T-helper 22 cell (primary cell): ENCODE measurements at places on chromosomes 7 and 10.
A peak's percentile ranks its signal among the peaks of the same experiment; 100 is the strongest.

GRCh38 chr10:23568996-23569395 is 130.1 kb downstream of the OTUD1 start:
- no peak for DNase-seq

- DNase-seq: no peak
These were observed 145.9 kb upstream of the FAM13C start for GRCh38 chr10:59508296-59508695.

GRCh38 chr10:7243873-7244272 is 167.0 kb downstream of the SFMBT2 start:
- no peak for DNase-seq

DNA sequence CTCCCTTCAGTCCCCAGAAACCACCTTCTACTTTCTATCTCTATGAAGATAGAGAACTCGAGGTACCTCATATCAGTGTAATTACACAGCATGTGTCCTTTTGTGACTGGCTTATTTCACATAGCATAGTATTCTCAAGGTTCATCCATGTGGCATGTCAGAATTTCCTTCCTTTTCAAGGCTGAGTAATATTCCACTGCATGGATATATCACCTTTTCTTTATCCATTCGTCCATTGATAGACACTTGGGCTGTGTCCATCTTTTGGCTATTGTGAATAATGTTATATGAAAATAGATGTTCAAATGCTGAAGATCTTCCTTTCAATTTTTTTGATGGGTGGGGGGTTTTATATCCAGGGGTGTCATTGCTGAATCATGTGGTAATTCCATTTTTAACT is 91.8 kb upstream of the CCNY start:
- no peak for DNase-seq

- no peak for DNase-seq
These were observed 81.0 kb upstream of the ASAH2 start for GRCh38 chr10:50332108-50332842.

GRCh38 chr7:140082770-140083169 is 20.0 kb upstream of the PARP12 start:
- no peak for DNase-seq

DNA sequence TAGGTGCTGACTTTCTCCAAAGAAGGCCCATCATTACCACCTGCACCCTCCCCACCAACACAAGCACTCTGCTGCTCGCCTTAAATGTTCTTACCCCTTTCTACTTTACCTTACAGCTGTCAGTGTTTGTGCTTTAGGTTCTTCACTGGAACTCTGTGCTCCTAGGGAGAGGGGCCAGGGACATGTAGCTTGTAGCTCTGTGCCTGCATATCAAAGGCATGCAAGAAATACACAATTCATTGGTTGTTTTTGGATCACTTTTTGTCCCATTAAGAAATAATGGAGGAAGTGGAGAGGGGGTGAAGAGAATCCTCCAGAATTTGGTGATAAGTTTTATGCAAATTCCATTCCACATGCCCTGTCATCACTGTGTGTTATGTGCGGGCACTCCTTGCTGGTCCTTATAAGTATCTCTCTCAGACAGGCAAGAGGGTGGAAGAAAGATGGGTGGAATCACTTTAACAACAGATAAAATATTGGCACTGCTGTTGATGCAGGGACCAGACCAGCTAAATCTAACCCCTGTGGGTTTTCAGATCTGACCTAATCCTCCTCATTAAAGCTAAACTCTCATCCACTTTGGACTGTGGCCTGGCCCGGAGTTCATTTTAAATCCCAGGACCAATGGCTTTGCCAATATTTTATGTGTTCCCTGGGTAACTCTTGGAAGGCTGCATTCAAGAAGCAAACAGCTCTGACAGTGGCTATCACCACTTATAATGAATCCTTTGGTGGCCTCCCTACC is 375.8 kb upstream of the NFE2L3 start:
- DNase-seq: no peak

DNA sequence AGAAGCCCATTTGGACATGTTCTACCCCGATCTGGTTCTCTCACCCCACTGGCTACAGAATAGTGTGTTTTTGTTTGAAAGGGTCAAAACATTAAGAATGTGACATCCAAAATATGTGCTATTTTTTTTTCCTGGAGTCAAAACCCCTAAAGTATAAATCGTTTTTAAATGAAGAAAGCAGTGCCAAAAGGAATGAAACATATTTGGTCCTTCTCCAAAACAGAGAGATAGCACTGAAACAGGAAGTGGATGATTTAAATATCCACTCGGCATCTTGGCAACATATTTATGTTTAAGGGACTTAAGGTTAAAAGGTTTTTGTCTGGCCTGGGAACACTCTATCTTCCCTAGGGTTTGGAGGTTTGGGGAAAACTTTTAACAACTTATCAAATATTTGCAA is 32.3 kb downstream of the CALD1 start:
- DNase-seq: no peak

DNA sequence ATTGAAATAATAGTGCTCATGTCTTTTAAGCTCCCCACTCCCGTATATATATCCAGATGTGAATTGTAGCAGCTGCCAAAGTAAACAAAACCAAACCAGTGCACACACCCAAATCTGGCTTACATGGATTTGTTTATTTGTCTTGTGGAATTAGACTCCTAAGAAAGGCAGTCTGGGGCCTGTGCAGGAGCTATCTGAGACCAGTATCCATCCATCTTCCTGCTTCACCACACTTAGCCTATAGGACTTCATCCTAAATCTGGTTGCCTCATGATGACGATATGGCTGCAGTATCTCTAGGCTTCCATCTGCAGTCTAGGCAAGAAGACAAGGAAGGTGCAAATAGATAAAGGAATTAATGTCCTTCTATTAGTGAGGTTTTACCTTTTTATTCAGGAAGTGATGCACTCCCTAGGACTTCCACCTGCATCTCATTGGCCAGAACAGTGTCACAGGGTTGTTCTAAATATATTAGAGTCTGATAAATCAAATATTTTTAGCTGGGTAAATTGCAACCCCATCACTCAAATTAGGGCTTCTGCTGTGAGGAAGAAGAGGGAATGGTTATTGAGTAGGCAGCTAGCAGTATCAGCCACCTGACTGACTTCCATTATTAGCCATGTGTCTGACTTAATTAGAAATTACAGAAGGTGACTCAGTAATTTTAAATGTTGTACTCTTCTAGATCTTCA is 6.0 kb downstream of the WIPF3 start:
- no peak for DNase-seq

DNA sequence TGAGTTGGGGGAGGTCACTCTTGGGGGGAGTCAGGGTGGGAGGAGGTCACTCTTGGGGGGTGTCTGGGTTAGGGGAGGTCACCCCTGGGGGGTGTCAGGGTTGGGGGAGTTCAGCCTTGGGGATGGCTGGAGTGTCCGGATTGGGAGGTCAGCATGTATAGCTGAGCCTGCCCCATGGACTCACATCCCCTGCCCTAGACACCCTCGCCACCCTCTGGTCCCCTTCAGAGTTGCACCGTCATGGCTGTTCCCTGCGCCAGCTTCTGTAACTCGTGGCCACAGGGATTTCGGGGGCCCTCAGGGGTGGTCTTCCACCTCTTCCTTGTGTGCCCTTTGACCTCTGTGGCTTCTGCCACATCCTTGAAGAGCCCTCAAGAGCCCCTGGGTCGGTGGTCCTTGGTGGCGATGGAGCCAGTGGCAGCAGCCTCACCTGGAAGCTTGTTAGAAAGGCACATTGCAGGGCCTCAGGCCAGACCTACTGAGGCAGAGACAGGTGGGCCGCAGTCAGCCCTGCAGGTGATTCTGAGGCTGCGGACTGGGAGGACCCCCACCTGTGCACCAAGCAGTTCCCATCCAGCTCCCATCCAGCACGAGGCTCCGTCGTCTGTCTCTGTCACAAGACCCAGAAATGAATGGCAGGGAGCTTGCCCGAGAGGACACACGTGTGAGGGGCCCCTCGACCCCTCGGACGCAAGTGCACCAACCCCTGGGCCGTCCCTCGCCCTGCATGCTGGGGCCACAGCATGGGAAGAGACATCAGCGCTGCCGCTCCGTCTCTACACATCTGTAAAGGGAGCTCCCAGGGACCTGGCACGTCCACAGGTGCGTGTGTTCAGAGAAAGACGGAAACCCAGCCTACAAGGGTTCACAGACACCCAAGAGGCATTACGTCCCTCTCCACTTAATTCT is 44.7 kb upstream of the SUN1 start:
- no peak for DNase-seq

DNA sequence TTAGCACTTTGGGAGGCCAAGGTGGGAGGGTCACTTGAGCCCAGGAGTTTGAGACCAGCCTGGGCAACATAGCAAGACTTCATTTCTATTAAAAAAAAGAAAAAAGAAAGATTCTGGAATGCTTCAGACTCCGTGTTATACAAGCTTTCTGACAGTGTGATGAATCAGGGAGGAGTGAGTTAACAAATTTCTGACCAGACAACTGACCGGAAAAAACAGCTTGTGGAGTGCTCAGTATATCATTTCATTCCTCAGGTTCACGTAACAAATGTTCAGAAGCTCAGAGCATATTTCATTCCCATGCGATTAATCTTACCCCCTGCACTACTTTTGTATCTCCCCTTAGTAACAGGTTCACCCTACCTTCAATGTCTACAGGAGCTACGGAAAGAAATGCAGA is 28.6 kb upstream of the TNPO3 start:
- no peak for DNase-seq

- no peak for DNase-seq
These were observed 666 bp downstream of the SVIL start for GRCh38 chr10:29634105-29634504.

GRCh38 chr10:47340608-47341170 is 7.5 kb upstream of the RBP3 start:
- DNase-seq: no peak

- DNase-seq: no peak
These were observed 7.7 kb downstream of the HTR7 start for GRCh38 chr10:90849956-90850749.

DNA sequence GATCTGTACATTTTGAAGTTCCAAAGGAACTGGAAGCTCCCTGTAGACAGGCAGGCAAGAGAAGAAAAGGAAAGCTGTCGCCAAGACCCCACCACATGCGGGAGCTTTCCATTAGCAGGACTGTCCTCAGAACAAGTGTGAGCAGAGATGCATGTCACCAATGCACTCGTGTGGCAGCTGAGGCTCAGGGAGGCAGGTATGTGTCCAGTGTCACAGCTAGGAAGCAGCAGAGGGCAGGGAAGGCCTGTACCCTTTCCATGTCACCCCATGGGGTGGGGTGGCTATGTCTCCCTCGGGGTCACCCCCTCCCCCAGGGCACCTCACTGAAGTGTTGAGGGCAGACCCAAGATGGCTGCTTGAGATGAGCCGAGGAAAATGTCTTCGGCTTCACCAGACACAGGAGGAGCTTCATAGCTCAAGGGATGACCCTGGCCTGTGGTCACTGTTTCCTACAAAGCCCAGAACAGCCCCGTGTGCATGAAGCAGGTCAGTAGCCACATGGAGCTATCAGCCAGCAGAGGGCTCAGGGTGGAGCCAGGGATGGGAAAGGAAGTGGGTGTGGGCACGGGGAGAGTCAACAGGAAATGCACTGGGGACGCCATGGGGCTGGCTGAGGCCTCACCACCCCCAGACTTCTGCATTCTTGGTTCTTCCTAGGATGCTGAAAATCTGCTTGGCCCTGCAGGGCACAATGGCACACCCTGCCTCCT is 96.6 kb downstream of the FAM53B start:
- DNase-seq: peak; percentile 64

DNA sequence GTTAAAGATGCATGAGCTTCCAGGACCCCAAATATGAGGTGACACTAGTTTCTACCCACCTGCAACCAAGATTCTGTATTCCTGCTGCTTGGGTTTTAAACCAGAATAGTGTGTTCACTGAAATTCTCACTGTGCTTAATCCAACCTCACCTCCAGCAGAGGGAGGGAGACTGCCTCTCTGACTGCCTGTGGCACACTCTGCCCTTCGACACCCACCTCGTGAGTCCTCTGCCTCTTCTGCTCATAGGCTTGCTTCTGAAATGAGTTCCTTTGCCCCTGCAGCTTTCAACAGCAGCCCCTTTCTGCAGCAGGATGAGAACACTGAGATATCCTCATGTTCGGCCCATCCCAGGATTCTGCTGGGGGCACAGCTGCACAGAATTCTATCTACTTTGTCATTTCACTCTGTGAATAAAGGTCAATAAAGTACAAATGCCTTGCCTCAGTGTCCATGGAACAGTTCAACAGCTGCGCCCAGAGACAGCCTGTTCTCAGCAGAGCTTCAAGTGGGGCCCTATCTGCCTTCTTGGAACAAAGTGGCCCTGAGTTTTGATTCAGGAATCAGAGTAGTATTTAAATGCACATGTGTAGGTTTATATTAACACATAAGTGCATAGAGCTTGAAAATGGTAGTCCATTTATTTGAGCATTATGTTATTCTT is 632.5 kb downstream of the TNS3 start:
- DNase-seq: no peak

DNA sequence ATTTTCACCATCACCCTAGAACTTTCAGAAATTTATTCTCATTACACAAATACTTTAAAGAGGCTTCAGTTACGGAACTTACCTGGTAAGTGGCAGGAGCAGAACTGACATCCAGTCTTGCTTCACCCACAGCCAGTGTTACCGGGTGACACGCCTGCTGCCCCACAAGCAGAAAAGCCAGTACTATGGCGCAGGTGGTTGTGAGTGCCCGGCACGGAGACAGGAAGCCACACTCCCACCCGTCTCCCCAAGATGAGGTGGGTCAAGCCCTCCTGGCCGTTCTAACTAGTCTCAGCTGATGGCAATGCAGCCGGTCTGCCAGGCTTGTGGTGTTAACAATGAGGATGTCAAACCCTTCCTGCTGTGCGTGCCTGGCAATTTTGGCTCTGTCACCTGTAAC is 86.9 kb downstream of the PROSER2 start:
- no peak for DNase-seq

DNA sequence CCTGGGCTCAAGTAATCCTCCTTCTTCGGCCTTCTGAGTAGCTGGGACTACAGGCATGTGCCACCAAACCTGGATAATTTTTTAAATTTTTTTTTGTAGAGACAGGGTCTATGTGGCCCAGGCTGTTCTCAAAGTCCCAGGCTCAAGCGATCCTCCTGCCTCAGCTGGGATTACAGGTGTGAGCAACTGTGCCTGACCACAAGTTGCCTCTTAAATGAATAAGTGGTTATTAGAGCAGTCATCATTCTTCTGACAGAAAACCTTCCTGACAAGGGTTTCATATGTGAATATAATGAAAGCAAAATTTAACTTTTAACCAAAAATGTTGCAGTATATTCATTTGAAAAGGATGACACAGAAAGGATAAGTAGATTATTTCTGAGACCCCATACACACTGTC is 532.5 kb downstream of the GRM8 start:
- no peak for DNase-seq

DNA sequence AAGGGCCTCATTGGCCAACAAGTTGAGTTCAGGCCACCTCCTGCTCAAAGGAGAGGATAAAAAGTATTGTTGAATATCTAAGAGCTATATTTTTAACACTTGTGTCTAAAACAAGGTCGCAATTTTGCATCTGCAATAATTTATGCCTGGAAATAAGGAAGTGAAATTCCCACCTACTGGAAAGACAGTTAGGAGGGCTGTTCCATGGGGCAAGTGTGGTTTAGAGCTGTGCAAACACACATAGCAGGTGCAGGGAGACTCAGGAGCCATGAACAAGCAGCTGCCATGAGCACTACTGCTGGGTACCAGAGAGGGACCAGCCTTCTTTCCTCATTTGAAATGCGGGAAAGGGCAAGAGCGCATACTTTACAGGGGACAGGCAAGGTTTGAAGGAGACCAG is 35.5 kb upstream of the IKZF1 start:
- DNase-seq: no peak

GRCh38 chr10:88196291-88196690 is 332.9 kb downstream of the PTEN start:
- no peak for DNase-seq
